Mesothelial cell of epicardium (in vitro differentiated cells): ENCODE measurements at places on chromosomes 7 and 10. TPM values are rescaled to one million over a fixed set of nuclear protein-coding genes. Genes with fewer than 3 reads are reported as not detected.

CDNF gene
- total RNA-seq, result 1.7 to 2.3 TPM (median 2.2 TPM) in 3 replicates

RELN gene
- total RNA-seq, result 7.3 to 9.7 TPM (median 8.6 TPM) in 3 replicates

- DNase-seq, result no peak
Observed at GRCh38 chr7:79142706-79143105, 310.8 kb downstream of the MAGI2 start.

- no peak for DNase-seq
Observed at GRCh38 chr10:99360934-99361333, 31.8 kb downstream of the CNNM1 start.

WNT8B gene
- total RNA-seq, result 0.60 to 0.95 TPM (median 0.69 TPM) in 3 replicates

DNA sequence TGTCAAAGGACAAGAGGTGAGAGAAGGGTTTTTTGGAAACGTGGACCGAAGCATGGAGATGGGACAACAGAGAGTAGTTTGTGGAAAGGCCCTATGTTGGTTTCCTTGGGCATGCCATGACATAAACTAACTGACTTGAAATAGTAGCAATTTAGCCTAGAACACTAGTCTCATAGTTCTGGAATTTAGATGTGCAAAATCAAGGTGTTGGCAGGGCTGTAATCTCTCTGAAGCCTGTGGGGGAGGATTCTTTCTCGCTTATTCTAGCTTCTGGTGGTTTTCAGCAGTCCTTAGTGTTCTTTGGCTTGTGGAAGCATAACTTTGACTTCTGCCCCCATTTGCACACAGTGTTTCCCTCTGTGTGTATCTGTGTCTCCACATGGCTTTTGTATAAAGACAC, 283.4 kb downstream of the GFRA1 start:
- no peak for DNase-seq
